Stimulated activated CD4-positive, alpha-beta T cell treated with anti-CD3 and anti-CD28 coated beads, TNF-alpha, amount 100 ng/mL, for 1 hour (primary cell): ENCODE measurements at places on chromosomes 12 and 14.

DNA sequence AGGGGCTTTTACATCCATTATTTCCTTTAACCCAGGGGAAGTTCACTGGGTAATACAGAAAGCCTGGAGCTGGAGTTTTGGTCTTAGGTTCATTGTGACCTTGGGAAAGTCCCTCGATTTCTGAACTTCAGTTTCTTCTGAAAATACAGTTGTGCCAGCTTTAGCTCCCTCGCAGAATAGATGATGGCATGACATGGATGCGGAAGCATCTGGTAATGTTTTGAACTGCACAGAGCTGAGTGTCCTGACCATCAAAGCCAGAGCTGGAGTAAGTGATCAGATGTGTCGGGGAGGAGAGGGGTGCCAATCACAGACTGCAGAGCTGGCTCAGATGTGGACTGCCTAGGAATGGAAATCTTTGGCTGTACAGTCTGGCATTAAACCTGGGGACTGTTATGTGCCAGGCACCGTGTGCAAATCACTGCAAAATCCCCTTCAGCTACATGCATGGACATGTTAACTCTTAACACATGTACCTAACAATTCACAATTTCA, 180.9 kb downstream of the ETV6 start:
- no peak for DNase-seq

- DNase-seq, result no peak
Observed at GRCh38 chr14:91374879-91375702, 42.5 kb downstream of the CCDC88C start.

DNA sequence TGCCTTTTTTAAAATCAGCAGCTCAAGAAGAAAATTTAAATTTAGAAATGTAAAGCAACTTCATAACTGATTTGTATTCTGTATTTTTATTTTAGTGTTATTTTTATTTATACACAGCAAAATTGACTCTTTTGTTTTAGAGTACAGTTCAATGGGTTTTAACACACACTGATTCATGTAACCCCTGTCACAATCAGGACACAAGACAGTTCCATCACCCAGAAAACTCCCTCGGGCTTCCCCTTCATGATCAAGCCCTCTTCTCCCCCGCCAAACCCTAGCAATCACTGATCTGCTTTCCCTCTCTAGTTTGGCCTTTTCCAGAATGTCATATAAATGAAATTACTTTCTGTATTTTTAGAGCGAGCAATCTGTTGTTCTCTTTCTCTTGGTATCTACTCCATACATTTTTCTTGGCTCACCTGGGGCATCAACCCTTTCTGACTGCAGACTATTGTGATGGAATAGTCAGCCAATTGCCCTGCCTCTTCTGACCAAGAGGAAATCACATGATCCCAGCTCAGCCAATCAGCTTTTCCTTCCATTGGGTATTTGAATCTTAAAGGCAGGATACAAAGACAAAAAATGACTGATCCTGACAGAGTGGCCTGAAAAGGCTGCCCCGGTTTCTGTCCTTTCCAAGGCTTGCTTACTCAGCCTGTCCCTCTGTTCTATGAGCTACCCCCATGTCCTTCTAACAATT, 5.3 kb downstream of the SLC5A8 start:
- no peak for DNase-seq

DNA sequence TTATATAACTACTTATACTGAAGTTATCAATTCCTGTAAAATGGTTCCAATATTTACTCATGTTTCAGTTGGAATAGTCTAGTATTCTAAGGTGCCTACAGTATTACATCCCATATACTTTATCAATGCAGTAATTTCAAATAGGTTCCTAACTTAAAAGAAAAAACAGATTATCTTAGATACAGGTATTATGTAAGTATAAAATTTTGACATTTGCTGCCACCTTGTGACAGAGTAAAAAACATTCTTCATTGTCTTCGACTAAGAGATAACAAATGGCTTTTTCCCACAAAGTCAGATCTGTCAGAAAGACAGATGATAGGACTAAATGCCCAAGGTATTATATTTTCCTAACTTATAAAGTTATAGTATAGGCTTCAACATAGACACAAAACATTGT, 78.7 kb downstream of the TXNDC16 start:
- DNase-seq, result no peak

GRCh38 chr12:116443821-116444589, 115.2 kb upstream of the MAP1LC3B2 start:
- no peak for DNase-seq

GRCh38 chr14:68215629-68216028, 396.1 kb downstream of the RAD51B start:
- DNase-seq, result no peak

- no peak for DNase-seq
Observed at GRCh38 chr12:71135812-71136176, 22.0 kb downstream of the TSPAN8 start.

- DNase-seq, result no peak
Observed at GRCh38 chr14:70642303-70643235, 853 bp downstream of the TTC9 start.

GRCh38 chr12:48601013-48601756, 31.3 kb upstream of the LALBA start:
- DNase-seq, result no peak

DNA sequence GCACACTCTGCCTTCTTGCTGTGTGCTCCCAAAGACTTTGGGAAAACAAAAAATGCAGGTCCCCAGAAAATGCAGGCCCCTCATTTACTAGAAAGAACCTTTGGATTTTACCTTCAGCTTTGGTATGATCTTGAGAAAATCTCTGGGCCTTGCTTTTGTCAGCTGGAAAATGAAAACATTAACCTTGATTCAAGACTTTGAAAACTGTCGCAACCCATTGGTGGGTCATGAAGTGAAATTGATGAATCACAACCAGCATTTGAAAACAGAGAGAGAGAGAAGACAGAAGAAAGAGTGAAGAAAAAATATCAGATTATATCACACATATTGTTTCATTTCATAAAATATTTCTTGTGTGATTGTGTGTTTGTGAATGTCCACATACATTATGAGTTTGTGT, 322.5 kb downstream of the ZFP36L1 start:
- DNase-seq, result no peak

DNA sequence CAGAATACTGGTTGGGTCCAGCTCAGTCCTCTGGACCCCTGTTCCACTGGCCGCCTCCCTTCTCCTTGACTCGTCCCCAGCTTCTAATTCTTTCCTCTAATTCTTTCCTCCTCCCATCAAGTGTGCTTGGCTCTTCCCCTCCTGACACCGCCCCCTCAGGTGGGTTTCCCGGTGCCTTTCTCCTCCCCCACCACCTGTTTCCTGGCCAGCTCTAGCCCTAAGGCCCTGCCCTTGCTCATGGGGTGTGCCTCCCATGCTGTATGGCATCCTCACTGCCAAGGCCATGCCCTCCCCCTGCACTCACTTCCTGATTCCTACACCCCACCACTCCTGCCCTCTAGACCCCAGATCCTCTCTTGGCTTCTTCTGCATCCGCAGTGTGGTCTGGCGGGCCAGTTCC, 12.1 kb upstream of the EML1 start:
- no peak for DNase-seq

DNA sequence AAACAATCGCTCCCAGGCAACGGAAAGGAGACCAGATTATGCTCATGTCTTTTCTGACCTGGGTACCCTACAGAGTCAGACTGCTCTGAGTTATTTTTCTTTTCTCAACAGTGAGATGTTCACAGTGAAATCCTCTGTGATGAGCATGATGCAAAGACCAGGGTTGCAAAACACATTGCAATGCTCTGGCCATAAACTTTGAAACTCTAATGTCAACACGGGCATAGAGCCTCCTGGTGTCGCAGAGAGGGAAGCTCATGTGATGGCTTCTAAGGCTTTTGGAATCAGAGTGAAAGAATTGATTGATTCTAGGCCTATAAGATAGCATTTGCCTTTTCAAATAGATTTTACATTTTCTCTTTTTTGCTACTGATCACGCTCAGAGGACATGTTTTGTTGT, 193.4 kb downstream of the RASSF9 start:
- no peak for DNase-seq

GRCh38 chr12:80697270-80697887, 10.1 kb upstream of the MYF6 start:
- DNase-seq, result no peak

DNA sequence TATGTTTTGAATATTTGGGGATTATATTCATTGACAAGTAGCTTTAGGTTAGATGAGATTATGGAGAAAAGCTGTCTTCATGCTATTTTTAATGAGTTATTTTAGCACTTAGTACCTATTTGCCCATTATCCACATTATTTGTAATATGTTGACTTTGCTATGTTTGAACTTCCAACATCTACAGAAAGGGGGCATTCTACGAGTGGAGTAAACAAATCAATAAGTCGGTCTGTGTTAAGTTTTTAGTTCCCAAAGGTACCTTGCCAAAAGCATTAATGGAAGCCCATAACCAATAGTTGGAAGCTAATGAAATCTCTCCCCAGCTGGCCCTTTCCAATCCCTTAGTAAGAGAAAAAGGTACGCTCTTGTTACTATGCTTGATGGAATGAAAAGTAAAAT, 250.0 kb upstream of the E2F7 start:
- DNase-seq, result no peak

DNA sequence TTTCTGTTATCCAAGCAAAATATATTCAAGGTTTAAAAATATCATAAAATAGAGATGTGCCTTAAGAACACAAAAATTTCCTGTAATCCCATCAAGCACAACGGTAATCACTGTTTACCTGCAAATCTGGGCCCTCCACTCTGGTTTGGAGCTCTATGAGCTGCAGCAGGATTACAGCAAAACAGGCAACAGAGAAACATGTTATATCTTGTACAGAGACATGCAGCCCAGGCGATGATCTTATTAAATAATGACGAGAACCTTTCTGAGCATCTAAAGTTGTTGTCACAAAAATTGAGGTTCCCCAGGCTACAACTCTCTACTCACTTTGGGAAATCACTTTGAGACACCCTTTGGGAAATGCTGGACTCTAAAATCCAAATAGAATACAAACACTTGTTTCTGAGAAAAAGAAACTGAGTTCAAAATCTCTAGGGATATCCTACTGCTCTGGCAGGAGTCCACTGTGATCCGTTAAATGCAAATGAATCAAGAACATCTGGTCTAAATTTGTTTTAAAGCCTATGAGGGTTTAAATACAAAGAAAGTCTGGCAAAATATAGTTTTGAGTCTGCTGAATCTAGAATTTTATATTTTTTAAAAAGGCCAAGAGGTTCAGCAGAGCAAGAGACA, 36.3 kb downstream of the STON2 start:
- DNase-seq, result no peak

GRCh38 chr12:124018539-124018938, 45.5 kb downstream of the ZNF664 start:
- no peak for DNase-seq

GRCh38 chr12:98173773-98174427, 341.5 kb upstream of the TMPO start:
- no peak for DNase-seq

- no peak for DNase-seq
Observed at GRCh38 chr12:101685092-101685491, 12.3 kb upstream of the CHPT1 start.

DNA sequence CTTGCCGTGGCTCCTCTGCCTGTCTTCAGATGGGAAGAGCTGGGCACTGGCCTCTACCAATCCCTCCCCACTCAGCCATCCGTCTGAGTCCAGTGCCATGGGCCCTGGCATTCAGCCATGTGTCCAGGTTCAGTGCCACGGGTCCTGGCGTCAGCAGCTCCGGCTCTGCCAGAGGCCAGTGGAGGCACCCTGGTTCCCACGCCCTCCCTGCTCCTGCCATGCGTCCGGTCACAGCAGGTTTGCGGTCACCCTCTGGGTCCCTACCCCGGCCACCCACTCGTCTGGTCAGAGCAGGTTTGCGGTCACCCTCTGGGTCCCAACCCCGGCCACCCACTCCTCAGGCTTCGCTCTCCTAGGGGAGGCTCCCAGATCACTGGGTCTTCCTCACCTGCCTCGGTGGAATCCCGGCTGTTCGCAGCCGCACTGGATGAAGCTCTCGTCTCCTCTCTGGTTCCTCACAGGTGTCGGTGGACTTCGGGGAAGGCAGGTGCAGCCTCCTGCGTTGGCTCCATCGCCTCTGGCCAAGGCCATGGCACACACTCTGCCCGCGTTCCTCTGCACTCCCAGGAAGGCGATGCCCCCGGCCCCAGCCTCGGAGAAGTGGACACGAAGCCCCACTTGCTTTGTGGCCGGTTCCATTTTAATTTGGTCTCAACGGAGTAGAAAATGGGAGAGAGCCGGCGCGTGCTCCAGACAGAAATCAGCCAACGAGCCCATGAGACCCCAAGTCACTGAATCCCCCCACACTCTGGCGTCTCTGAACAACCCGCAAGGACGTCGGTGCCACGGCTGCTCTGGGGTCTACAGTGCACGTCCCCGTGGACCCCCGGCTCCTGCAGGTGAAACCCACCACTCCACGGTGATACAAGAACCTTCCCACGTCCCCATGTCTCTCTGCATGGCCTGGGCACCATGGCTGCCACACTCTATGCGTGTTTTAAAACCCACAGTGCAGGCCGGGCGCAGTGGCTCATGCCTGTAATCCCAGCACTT, 47.8 kb upstream of the FBRSL1 start:
- no peak for DNase-seq

DNA sequence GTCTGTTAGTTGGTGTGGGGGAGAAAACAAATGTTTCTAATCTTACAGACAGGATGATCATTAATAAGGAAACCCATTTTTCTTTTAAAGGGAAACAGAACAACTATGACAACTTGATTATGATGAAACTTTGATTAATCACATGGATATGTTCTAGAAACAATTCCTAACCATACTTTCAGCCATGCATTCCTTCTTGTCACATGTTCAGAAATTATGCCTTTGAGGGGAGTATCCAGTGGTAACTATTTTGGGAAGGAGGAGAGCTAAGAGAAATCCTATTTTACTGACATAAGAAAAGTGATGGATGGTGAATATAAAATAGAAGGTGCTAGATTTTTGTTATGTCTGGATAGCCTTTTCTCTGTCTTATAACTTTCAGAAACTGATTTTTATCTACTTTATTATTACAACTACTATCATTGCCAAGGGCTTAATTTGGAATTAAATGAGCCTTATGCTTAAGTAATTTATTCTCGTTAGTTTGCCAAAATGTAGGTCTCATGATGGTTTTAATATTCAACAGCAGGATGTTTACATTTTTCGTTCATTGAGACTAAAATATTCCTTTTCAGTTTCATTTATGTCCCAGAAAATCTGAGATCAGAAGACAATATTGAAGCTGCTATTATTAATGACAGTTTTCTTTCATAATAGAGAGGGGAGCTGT, 200.1 kb downstream of the TMTC2 start:
- no peak for DNase-seq

DNA sequence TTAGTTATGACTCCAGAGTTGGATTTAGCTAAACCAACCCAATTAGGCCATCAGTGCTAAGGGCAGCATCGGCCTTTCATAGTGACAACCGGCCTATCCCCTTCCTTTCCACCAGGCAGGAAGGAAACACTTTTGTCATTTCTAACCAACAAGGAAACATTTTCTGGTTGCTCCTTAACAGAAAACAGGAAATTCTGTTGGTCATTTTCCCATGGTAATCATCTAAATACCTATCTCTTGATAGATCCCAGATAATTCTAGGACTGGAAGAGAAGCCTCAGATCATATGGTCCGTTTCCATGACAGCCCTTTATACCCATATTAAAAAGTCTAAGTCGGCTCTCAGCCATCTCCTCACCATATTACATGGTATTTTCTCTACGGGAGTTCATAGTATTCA, 79.2 kb upstream of the USP44 start:
- no peak for DNase-seq

- DNase-seq, result no peak
Observed at GRCh38 chr12:91613223-91613779, 430.7 kb upstream of the DCN start.
